ENCODE measurements at places on chromosomes 1 and 21.

GRCh38 chr1:173506437-173506836 lies 29.3 kb downstream of the PRDX6 start:
- DNase-seq, result no peak

- DNase-seq, result no peak
These were observed 222.5 kb downstream of the SLC45A1 start for GRCh38 chr1:8540261-8540941.

DNA sequence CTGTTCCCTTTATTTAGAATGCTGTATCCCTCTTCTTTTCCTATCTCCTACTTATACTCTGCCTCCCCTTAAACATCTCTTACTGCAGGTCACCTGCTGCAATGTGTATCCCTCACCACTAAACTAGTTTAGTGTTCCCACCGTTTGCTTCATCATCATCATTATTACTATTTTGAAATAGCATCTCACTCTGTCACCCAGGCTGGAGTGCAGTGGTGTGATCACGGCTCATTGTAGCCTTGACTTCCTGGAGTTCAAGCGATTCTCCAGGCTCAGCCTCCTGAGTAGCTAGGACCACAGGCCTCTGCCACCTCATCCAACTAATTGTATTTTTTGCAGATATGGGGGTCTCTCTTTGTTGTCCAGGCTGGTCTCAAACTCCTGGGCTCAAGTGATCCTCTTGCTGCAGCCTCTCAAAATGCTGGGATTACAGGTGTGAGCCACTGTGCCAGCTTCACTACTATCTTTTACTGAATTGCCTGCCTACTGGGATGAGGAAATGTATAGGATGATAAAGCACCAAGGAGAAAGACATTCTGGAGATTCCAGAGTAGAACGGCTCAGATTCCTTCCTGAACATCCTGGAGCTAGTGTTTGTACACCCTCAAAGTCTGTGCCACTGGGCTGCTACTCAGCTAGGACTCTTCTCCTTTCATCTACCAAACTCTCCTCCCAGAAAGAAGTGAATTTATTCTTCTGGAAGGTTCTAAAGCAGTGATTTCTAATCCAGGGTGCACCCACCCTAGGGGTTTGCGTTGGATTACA lies 8.6 kb upstream of the IFNAR1 start:
- DNase-seq, result no peak

- no peak for DNase-seq
These were observed 19.1 kb upstream of the EDN2 start for GRCh38 chr1:41503538-41504113.

DNA sequence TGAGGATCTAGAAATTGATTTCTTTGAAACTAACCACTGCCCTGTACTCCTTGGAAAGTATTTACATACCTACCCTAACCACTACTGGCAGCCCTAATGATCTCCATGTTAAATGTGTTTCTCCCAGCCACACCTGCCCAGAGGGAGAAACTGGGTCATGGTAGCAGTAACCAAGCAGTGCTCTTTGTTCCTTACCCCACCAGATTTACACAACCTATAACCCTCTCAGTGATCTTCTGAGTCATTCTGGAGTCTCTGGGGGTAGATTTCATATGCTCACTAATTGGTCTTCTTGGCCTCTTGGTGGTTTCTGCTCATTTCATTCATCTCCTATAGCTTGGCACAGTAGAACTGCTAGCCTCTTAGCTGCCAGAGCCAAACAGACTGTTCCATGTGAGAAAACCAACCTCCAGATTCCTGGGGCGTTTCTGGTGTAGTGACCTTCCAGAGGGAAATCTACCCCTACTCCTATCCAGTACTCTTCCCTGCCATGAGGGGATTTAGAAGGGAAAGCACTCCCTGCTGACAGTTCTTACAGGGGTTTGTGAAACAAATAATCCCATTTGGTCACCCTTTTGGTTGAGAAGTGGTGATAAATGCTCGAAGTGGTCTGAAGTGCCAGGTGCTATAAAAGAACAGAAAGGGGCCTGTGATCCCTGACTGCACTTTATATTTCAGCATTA lies 36.2 kb upstream of the LRIG2 start:
- DNase-seq, result no peak

GRCh38 chr1:29767769-29768425 lies 531.6 kb downstream of the PTPRU start:
- no peak for DNase-seq

- no peak for DNase-seq
These were observed 194.4 kb upstream of the KAZN start for GRCh38 chr1:14403961-14404645.

DNA sequence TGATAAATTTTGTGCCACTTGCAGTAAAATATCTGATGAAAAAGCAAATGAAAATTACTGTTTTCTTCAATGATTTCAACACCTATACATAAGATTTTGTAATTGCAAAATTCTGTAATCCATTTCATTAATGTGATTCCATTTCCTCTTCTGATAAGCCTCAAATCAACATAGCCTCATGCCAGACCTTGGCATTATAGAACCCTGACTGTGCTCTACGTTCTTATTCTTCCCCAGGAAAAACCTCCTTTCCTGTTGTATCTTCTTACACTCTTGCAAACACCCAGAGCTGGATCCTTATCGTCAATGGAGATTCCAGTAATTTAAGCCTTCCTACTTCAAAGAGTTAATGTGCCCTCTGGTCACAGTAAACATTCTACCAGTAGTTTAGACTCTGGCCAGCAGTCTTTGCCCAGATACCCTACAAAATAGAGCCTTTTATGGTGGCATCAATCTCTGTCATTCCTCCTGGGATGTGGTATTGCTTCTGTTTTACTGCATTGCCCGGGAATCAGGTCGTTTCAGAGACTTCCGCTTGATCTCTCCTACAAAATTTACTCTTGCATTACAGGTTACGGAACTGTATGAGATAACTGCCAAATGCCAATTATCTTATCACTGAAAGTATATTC lies 48.5 kb upstream of the CHRM3 start:
- no peak for DNase-seq

DNA sequence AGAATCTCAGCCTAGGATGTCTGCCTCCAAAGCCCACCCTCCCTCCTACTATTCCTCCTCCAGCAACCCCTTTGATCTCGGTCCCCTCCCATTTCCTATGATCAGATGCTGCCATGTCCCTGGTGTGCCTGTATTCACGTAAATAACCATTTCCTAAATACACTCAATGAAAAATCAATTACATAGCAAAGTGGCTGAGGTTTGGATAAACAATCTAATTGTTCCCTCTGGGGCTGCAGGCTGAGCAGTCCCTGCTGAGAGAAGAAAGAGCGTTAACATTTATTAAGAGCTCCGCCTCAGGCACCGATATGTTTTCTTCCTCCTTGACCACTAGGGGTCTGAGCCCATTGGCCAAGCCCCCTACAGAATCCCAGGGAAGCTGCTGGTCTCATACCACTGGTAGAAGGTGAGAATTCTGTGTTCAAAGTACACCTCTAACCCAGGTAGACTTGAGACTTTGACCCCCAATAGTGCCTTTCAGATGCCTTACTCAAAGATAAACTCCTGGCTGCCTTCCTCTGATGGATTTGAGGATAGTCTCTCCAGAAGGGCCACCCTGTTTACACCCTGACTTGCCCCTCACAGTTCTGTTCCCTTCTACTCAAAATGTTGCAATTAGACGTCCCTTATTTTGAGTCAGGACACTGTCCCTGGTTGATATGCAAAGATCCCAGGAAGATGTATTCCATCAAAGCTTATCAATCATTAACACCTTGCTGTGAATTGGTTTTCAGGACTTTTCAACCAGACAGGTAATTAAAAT lies 33.9 kb upstream of the CAMK1G start:
- DNase-seq, result no peak

- DNase-seq, result no peak
These were observed 16.8 kb upstream of the ETV3 start for GRCh38 chr1:157154940-157155514.

DNA sequence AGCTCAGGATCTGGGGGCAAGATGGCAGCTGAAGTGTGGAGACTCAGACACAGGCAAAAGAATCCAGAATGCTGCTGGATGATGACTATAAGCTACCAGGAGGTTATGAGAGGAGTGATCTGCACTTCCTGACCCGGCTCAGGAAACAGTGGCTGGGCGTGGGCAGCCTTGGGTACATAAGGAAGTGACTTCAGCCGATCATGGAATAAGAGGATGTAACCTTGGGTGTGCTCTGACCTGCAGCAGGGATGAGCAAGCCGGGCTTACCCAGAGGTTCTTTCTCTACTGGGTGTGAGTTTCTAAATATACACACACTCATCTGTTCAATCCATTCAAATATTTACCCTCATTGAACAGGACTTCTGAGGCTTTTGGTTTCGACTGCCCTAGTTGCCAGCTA lies 62.7 kb downstream of the CD34 start:
- peak; percentile 18 for DNase-seq

GRCh38 chr1:223031733-223032601 lies 111.1 kb downstream of the TLR5 start:
- DNase-seq, result no peak

GRCh38 chr1:162139211-162139610 lies 69.7 kb downstream of the NOS1AP start:
- DNase-seq, result no peak

GRCh38 chr1:148435406-148435805 lies 47.7 kb downstream of the PPIAL4G start:
- DNase-seq, result no peak

GRCh38 chr1:12316331-12316730 lies 86.5 kb downstream of the VPS13D start:
- DNase-seq, result no peak

DNA sequence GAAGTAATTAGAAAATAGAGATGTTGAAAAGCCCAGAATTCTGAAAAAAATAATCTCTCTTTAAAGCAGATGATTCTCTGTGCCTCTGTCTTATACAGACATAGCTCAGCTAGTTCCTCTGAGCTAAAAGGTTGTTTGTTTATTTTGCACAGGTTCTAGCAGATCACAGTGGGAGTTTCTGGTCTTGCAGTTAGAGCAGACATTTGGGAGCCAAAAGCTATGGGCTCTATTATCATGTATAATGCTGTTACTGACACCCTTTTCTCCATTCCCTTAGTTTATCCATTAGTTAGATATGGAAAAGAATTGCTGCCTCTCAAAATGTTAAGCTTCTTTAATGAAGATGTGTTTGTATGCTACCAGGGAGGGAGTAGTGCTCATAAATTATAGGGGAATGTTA lies 20.5 kb upstream of the CD55 start:
- no peak for DNase-seq

- DNase-seq, result no peak
These were observed 21.5 kb upstream of the TMCO2 start for GRCh38 chr1:40226192-40226591.

- no peak for DNase-seq
These were observed 96.6 kb downstream of the ASTN1 start for GRCh38 chr1:177067752-177068410.

GRCh38 chr1:84598846-84599741 lies 24.9 kb upstream of the CTBS start:
- DNase-seq, result no peak

DNA sequence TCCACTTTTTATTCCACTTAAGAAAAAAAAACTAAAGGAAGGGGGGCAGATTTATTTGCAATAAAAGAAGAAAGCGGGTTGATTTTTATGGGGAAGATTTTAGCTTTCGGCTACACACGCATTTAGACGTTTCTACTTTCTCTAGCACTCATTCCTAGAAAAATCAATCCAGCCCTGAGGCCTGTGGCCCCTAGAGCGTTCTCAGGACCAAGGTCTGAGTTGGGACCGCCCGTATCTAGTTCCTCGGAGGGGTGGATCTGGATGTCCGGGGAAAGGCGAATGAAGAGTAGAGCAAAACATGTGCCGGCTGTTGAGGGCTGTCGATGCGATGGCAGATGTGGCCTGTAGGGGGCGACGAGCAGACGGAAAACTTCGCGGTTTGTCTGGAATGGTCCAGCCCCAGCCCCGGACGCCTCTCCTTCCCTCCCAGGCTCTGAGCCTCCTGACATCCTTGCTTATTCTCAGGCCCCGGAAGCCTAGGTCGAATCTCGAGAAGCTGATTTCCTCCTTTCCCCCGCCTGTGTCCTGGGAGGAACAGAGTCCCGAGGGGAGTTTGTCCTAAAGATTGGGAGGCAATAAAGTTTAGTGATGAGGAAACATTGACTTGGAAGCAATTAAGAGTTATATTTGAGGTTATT lies 5.2 kb downstream of the FOXD3 start:
- no peak for DNase-seq

- no peak for DNase-seq
These were observed 57.6 kb upstream of the CD34 start for GRCh38 chr1:207968521-207969009.

GRCh38 chr1:205246351-205247119 lies 18.8 kb downstream of the TMCC2 start:
- no peak for DNase-seq

DNA sequence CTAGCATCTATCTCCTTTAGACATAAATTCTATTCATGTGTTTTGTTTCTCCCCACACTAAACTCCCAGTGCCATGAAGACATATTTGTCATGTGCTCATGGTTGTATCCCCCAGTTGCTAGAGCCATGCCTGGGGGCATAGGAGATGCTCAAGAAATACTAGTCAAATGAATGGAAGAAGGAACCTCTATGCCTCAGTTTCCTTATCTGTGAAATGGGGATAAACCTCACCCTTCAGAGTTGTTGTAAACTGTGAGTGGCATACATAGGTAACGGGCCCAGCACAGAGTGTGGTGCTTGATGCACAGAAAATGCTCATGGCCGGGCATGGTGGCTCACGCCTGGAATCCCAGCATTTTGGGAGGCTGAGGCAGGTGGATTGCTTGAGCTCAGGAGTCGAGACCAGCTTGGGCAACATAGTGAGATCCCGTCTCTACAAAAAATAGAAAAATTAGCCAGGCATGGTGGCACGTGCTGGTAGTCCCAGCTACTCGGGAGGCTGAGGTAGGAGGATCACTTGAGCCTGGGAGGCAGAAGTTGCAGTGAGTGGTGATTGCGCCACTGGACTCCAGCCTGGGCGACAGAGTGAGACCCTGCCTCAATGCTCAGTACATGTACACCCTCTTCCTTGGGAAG lies 8.7 kb downstream of the LDLRAD2 start:
- DNase-seq, result no peak

GRCh38 chr1:15680131-15680530 lies 4.0 kb upstream of the PLEKHM2 start:
- DNase-seq, result no peak

GRCh38 chr1:204128964-204129896 lies 22.6 kb downstream of the ETNK2 start:
- DNase-seq, result peak; percentile 36

DNA sequence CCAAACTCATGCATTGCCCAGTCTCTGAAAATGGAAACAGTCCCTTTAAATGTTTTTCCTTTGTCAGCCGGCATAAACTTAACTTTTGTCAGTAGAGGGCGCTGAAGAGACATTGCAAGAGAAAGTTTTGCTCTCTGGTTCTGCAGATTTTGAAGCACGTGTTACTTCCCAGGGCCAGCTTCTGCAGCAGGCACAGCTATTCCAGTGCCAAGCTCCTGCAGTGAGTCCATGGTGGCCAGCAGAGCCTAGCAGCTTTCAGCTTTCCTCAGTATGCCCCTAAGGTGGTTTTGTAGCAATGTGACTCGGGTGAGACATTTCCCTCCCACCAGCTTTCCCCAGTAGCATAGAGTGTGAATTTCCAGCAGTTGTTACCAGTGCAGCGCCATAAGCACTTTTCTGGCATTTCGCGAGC lies 2.6 kb upstream of the IFI44L start:
- DNase-seq, result no peak

DNA sequence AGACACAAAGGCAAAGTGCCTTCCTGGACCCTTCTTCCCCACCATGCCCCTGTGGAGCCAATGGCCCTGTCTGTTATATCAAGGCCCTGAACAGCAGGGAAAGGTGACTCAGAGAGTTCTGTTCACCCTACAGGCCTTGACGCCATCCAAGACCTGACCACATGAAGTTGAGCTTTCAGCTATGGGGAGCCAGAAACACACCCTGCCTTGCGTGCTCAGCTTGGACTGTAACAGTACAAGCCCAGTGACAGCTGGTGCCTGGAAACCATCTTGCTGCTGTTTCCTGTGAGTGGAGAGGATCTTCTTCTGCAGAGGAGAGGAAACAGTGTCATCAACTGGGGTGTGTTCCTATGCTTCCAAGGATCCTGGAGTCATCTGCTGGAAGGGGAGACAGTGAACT lies 165.0 kb upstream of the IRF2BP2 start:
- DNase-seq, result no peak
